ENCODE measurements at places on chromosomes 6 and 20.

GRCh38 chr6:28907394-28907793 is 16.4 kb downstream of the TRIM27 start:
- DNase-seq, result no peak

DNA sequence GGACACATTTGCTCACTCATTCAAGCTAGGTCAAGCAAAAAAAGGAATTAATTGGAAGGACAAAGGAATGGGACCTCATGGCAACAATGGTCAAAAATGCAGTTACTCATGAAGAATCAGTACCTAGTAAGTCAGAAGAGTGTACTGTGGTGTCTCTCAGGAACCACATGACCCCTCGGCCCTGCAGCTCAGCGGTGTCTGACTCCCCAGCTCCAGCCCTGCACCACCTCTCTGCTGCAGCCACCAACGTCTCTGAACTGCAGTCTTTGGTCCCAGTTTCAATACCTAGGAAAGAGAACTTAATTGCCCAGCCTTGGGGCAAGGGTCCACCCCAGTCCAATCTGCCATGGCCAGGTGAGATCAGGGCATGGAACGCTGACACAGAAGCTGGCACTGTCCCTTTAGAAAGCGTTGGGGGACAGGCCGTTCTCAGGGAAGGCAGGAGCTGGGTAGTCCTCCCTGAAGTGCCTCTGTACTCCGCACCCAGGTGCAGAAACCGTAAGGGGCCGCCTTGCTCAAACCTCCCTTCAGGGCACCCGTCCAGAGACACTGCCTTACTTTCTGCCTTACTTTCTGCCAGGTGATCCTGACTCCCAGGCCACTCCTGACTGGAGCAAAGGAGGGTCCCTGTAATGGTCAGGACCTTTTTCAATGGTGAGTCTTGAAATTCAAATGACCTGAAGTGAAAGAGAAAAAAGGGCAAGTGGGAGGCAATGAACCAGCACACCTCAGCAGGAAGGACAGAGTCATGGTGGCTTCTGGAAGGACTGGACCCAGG is 13.2 kb upstream of the NELFCD start:
- DNase-seq, result no peak

GRCh38 chr20:49627329-49627761 is 59.4 kb upstream of the PTGIS start:
- no peak for DNase-seq

GRCh38 chr20:137668-138490 is 4.5 kb upstream of the DEFB126 start:
- no peak for DNase-seq

GRCh38 chr6:108640104-108640503 is 79.4 kb downstream of the FOXO3 start:
- no peak for DNase-seq

DNA sequence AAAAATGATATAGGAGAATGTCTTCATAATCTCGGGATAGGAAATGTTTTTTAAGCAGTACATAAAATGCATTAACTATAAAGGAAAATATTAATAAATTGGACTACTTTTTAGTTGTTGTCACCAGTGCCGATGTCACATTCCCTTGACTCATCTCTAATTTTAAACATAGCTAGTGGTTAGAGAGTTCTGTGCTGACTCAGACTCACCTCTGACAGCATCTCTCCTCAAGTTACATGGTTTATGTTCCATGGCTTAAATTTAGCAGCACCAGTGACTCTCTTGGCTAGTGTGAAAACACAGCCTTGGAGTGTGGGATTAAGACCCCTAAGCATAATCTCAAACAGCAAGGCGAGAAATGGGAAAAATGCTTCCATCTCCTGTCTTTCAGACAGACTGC is 311.8 kb upstream of the MMS22L start:
- DNase-seq, result no peak

- DNase-seq, result no peak
Measured at GRCh38 chr20:36956674-36957073, 5.2 kb upstream of the SAMHD1 start.

- no peak for DNase-seq
Measured at GRCh38 chr6:111776236-111777221, 96.7 kb downstream of the FYN start.

DNA sequence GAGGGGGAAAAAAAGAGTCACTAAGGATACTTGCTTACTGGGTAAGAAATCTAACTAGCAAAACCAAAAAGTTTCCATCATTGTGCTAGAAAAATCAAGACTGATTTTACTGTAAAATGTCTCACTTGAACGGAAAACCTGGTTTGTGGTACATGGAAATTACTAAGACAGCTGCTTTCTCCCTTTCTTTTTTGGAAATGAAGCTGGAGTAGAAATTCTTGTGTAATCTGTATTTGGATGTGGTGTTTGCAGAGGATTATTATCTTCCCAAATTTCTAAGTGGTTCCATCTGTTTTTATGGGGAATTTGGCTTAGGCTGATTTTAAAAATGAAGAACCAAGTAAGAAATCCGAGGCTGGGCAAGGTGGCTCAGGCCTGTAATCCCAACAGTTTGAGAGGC is 20.4 kb downstream of the EPB41L2 start:
- no peak for DNase-seq

GRCh38 chr6:45031601-45032000 is 296.5 kb upstream of the RUNX2 start:
- no peak for DNase-seq

- peak; percentile 5 for DNase-seq
Measured at GRCh38 chr20:15756754-15757115, 816.5 kb downstream of the KIF16B start.

DNA sequence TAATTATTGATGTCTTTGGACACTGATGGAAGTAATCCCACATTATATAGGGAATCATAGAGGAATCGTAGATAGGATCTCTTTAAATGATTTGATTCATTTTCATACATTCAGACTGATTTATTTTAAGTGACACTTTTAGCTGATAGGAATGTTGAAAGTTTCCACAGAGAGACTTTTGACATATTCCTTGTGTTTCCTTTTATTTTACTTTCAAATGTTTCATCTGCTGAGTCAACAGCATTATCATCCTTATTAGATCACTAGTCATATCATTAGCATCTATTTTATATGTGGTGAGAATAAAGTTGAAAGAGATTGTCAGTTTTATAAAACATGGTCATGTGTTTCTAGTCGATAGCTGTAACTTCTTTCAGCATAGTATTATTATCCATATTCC is 13.4 kb downstream of the DCBLD1 start:
- DNase-seq, result no peak

GRCh38 chr20:1469306-1469905 is 2.8 kb upstream of the NSFL1C start:
- no peak for DNase-seq

GRCh38 chr20:43993560-43993959 is 78.9 kb downstream of the TOX2 start:
- no peak for DNase-seq

DNA sequence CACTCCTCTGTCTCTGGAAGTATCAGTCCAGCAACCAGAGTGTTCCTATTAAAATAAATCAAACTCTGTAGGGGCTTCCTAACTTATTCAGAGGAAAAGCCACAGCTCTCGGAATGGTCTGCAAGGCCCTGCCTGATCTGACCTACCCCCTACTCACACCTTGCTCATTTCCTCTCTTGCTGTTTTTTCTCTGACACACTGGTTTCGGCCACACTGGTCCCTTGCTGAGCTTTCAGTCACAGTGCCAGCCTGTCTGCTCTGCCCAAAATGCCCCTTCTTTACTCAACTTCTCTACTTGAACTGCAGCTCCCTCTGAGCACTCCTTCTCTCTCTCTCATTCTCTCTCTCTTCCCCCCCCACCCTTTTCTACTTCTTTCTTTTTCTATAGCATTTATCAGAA is 430.2 kb downstream of the UTRN start:
- DNase-seq, result no peak

- no peak for DNase-seq
Measured at GRCh38 chr6:66326228-66326627, 619.2 kb upstream of the EYS start.

- DNase-seq, result no peak
Measured at GRCh38 chr6:47512872-47513271, 35.3 kb downstream of the CD2AP start.

- no peak for DNase-seq
Measured at GRCh38 chr6:161056451-161056850, 64.9 kb downstream of the MAP3K4 start.

DNA sequence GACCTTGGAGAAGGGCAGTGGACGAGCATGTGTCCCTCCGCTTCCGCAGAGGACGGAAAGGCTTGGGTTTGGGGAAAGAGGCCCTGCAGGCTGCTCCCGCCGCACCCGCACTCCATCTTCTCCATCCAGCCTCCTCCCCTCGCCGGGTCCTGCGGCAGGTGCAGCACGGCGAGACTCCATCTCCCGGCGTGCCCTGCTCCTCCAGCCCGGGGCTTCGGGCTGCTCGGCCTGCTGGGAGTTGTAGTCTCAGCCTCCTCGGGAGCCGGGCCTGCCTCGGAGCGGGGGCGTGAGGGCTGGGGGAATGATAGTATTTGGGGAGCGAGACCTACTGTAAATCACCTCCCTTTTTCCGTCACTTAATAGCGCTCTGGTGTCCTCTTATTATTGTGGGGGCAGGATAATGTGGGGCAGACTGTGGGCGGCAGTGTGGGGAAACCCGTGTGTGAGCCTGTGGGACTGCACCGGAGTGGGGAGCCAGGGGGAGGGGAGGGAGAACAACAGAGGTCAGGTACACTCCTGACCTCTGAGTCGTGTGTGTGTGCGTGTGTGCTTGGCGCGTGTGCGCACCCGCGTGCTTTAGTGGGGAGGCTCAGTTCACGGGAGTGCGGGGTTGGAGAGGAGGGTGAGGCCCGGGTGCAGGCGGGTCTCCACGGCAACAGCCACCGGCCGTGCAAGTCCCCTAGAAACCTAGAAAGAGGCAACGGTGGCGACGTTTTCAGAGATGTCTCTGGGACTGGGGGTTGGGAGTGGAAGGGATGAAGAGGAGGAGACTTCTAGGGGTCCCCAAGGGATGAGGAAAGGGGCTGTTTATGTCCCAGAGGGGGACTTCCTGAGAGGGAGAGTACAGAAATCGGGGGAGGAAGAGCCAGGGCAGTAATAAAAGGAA is 4.1 kb downstream of the TTBK1 start:
- peak; percentile 91 for DNase-seq

DNA sequence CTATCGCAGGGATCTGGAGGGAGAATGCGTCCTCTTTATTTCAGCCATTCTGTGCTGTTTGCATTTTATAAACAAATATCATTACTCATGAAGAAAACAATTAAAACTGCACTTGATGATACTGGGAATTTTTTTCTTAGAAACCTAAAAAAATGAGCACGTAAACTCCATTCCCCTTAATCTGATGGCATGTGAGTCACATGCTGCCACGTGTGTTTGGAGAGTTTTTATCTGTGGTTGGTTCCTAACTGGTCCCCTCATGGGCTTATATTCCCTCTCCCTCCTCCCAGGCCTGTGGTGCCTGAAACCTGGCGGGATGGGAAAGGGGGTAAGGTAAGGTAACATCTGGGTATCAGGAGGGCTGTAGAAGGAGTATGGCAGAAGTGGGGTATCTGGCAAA is 6.5 kb downstream of the PACSIN1 start:
- no peak for DNase-seq

GRCh38 chr6:105442369-105442768 is 39.5 kb upstream of the PREP start:
- DNase-seq, result no peak

GRCh38 chr6:112241820-112242429 is 12.4 kb downstream of the LAMA4 start:
- DNase-seq, result no peak

GRCh38 chr6:136593748-136594490 is 43.7 kb upstream of the MAP7 start:
- DNase-seq, result no peak

DNA sequence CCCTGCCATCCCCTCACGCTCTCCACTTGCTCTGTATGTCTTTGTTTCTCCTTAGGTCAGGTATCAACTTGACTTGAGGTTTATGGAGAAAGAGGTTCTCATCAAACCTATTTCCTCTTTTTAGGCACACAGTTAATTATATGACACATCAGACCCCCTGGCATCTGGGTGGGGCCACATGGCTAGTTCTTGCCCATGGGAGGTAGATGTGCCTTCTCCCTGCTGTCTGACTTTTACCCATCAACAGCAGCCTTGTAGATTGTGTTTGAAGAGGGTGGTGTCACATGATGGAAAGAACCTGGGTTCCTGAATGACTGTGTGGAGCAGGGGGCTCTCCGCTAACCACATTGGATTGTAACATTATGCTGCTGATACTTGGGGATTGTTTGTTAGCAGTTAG is 7.2 kb upstream of the UQCC2 start:
- DNase-seq, result no peak

DNA sequence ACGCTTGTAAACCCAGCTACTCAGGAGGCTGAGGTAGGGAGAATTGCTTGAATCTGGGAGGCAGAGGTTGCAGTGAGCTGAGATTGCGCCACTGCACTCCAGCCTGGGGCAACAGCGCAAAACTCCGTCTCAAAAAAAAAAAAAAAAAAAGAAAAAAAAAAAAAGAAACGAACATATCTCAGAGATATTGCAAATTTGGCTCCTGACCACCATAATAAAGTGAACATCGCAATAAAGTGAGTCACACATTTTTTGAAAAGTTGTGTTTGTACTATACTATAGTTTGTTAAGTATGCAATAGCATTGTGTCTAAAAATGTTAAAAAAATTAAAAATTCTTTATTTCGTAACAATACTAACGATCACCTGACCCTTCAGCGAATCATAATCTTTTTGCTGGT is 13.3 kb downstream of the RSPH9 start:
- no peak for DNase-seq

GRCh38 chr6:69408886-69409285 is 387.9 kb downstream of the LMBRD1 start:
- no peak for DNase-seq

GRCh38 chr6:35370124-35370741 is 27.9 kb downstream of the PPARD start:
- no peak for DNase-seq

DNA sequence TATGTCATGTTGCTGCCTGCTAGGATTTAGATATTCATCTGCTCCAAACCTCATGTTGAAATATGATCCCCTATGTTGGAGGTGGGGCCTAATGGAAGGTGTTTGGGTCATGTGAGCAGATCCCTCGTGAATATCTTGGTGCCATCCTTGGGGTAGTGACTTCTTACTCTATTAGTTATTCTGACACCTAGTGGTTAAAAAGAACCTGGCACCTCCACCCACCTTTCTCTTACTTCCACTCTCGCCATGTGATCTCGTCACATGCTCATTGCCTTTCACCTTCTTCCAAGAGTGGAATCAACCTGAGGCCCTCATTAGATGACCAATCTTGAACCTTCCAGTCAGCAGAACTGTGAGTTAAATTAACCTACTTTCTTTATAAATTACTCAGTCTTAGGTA is 549.4 kb upstream of the SYNCRIP start:
- no peak for DNase-seq

DNA sequence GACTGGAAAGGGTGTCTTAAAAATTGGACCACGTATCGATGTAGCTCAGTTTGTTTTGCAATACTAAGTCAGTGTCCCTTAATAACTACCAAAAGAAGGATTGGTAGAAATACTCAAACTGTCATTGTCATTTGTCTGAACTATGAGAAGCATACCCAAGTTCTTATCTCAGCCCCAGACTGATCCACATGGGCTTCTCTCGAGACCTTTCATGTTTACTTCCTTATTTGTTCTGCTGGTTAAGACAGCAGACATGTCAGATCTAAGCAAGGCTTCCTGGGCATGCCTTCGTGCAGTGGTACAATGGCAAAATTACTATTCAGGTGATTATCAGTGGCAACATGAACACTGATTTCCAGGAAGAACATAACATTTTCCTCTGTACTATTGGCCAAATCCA is 211.1 kb upstream of the PHACTR1 start:
- DNase-seq, result no peak

All from NCI-H774 (cell line).